ENCODE measurements at places on chromosomes 16 and 17. TPM values are rescaled to one million over a fixed set of nuclear protein-coding genes. Genes with fewer than 3 reads are reported as not detected.

GRCh38 chr17:75371339-75371738 is 34.1 kb downstream of the GRB2 start:
- DNase-seq: no peak

ARHGAP23 gene
- total RNA-seq: 41.0 TPM

DNA sequence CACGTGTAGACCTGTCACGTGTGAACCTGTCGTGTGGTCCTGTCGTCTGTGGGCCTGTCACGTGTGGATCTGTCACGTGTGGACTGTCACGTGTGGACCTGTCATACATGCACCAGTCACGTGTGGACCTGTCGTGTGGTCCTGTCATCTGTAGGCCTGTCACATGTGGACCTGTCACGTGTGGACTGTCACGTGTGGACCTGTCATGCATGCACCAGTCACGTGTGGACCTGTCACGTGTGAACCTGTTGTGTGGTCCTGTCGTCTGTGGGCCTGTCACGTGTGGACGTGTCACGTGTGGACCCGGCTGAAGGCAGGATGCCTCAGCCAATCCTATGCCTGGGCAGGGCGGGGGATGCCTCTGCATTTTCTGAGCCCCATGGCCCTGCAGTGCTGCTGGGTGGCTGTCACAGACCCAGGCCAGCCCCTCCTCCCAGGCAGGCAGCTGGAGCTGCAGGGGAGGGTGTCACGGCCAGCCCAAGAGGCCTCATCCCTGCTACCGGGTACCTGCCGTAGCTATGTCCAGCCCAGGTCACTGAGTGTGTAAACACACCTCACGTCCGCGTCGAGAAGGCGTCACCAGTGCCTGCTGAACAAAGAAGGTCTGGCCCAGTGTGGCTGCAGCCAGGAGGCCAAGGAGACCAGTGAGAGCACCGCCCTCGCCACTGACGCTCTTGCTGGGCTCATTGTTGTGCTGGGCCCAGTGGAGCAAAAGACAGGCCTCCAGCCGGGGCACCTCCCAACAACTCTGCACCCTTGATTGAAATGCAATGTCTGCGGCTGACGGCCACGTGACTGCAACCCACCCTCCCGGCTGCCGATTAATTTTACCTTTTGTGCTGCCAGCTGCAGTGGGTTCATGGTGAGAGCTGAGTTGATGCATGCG is 18.6 kb upstream of the ACSF3 start:
- DNase-seq: no peak

DNA sequence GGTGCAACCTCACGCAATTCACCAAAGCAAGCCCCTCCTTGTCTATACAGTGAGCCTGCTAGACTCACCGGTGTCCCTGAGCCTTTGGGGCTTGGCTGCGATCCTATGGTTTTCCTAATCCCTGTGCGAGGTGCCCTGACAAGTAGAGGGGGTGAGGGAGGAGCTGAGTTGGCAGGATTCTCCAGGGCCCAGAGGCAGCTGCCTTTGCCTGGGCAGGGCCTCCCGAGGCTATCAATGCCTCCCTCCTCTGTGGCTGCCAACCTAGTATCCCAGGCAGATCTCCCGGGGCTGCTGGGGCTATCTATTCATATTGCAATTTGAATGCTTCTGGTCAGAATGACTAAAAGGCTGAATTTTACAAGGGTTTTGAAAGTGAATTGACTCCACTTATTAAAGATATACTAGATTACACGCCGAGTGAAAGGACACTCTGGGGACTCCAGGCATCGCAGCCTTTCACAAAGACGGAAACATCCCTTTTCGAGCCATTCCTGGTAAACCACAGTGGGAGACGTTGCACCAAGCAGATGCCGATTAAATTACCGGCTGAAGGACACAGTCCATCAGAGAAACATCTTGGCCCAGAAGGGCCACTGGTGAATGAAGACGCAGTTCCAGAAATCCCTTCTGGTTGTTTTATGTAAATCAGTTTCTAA is 11.3 kb upstream of the PITPNM3 start:
- DNase-seq: no peak

- no peak for DNase-seq
These were observed 14.8 kb upstream of the WFDC1 start for GRCh38 chr16:84279881-84280280.

DNA sequence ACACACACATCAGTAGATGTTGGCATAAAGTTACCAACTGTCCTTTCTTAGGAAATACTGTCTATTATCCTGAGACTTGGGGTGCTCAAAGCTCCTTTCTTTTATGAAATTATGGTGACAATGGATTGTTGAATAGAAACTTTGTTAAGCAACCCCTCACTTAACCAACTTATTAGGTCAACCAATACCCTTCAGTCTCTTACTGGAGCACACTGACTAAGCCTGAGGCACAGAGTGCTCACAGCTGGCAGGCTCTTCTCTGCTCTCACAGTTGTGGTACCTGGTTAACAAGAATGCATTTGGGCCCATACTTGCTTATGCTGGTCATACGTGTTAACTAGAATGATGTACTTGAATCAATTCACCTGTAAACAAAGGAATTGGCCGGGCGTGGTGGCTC is 24.8 kb downstream of the CD300LF start:
- DNase-seq: no peak

DNA sequence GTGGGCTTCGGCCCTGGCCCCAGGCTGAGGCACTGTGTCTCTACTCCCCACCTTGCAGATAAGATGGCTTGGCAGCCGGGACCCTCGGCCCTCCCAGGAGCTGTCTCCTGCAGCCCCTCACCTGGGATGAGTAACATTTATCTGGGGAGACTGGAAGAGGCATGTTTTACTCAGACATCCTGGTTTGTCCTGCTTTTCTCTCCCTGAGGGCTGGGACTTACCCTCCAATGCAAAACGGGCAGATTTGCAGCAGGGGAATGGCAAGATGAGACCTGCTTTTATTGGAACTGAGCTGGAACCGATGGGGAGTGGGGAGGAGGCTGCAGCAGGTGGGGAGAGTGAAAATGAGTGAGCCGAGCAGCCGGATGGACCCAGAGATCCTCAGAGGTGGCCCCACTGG is 27.3 kb upstream of the UBE2G1 start:
- DNase-seq: no peak
